Hindlimb muscle (tissue), 1 donor: ENCODE measurements at places on chromosomes 5 and 9. TPM values are rescaled to one million over a fixed set of nuclear protein-coding genes. Genes with fewer than 3 reads are reported as not detected.

- DNase-seq, result no peak
Measured at GRCh38 chr9:14014218-14014617, 299.7 kb downstream of the NFIB start.

DNA sequence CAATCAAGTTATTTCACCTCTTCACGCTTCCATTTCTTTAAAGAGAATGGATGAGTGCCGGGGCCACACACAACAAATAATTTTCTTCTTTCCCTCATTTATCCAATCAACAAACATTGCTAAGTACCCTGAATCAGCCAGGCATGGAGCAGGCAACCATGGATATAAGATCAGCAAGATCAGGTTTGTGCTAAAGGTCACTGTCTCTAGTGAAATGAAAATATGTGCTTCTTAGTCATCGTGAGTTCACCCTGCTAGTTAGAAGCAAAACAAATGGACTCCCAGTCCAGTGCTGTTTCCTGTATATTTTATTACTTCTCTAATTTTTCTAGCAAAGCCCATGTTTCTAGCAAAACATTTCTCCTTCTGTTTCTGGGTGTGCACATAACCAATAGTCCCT, 629.2 kb downstream of the BNC2 start:
- no peak for DNase-seq

GRCh38 chr9:101235105-101235866, 149.5 kb downstream of the BAAT start:
- peak; percentile 9 for DNase-seq

- DNase-seq, result peak; percentile 59
Measured at GRCh38 chr9:22010866-22011625, 1.9 kb upstream of the CDKN2B start.

DNA sequence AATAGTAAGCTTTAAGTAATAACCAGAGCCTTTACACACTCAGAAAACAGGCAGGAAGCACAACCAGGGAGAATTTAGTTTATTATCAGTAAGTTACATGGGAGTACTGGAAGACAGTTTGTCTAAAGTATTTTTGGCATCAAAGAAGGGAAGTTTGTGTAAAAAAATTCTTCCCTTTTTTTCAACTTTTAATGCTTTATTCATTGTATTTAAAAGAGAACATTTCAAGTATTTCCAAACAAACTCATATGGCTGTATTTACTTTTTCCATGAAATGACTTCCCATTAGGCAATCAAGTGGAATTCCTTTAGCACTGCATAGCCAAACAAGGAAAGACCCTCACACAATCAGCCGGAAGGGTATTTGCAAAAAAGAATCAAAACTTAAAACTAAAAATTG, 26.7 kb downstream of the RNF145 start:
- DNase-seq, result no peak

DNA sequence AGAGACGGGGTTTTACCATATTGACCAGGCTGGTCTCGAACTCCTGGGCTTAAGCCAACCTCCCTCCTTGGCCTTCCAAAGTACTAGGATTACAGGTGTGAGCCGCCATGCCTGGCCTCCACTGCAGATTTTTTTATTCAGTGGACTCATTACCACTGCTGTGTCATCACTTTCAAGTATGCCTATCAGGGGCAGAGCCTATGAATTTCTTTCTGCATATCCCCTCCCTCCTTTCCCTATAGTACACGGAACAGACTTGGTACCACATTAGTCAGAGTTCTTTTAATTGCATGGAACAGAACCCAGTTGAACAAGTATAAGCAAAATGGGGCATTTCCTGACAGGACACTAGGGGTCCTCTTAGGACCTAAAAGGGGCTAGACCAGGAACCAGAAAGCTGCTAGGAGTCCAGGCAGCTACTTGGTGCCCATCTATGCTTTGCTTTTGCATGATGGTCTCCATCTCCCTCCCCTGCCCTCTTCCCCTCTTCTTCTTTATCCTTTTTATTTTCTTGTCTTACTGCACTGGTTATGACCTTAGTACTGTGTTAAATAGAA, 5.8 kb downstream of the BSPRY start:
- DNase-seq, result no peak

- DNase-seq, result peak; percentile 8
Measured at GRCh38 chr9:36818242-36818938, 215.7 kb downstream of the PAX5 start.

GRCh38 chr9:76414661-76415060, 20.4 kb upstream of the RFK start:
- no peak for DNase-seq

DNA sequence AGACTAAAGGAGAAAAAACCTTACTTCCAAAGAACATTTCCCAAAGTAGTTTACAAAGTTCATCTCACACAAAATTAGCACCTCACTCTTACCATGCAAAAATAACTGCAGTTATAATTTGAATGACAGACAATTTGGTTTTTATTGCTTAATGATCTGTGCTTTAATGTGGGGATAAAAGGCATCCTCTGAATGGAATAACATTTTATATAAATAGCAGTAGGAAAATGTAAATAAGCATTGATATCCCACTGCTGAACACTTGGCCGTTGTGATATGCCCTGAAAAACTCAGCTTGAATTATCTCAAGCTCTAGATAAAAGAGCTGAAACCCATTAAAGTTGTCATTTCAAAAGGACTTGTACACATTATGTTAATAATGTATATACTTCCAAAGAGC, 93.2 kb downstream of the OSMR start:
- no peak for DNase-seq

DNA sequence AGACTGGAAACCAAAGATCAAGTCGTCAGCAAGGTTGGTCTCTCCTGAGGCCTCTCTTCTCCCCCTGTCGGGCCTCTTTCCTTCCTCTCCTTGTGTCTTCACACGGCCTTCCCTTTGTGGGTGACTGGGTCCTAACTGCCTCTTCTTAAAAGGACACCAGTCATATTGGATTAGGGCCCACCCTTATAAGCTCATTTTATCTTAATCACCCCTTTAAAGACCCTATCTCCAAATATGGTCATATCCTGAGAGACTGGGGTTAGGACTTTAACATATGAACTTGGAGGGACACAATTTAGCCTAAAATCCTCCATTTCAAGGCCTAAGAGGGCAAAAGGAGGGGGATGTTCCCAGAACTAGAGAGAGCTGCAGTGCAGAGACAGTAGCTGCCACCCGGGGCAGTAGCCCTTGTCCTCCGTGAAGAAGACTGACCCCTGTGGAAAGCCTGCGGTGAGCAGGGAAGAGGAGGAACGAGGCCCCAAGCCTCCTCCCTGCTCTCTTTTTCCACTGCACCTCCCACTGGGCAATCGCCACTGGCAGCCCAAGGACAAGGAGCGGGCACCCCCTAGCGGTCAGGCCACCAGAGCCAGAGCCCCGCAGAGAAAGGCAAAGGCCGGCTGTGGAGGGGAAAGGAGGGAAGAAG, 34.9 kb downstream of the CFAP90 start:
- peak; percentile 69 for DNase-seq

DNA sequence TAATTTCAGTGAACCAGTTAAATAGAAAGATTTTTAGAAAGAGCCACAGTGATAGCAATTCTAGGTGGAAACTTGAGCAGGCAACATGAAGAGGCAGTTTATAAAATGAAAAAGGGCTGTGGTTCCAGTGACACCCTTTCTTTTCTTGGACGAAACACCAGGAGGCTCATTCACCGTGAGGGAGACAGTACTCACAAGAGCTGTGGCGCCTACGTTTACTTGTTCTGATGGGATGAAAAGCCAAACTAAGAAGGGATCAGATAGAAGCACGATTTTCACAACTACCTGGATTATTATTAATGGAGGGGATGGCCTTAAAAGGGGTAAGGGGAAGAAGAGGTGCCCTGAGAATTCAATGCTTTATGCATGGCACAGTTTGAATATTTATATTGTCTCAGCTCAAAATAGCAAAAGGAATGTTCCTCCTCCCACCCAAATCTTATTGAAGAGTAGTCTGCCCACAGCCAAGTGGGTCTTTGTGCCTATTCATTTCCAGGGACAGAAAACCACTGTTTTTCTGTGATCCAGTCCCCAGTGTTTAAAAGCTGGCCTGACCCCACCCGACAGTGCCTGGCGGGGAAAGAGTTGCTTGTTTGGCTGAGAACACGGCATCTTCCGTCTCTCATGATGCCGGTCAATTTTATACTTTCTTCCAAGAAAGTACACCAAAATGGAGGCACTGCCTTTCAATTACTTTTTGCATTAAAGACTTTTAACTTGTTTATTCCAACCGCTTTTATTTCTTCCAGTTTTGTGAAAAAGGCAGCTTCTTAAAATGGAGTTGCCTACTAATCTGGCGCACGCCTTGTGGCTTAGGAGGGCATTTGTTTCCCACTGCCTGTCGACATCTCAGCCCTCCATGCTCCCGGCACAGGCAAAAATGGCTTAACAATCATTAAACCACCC, 51.9 kb downstream of the HABP4 start:
- no peak for DNase-seq

DNA sequence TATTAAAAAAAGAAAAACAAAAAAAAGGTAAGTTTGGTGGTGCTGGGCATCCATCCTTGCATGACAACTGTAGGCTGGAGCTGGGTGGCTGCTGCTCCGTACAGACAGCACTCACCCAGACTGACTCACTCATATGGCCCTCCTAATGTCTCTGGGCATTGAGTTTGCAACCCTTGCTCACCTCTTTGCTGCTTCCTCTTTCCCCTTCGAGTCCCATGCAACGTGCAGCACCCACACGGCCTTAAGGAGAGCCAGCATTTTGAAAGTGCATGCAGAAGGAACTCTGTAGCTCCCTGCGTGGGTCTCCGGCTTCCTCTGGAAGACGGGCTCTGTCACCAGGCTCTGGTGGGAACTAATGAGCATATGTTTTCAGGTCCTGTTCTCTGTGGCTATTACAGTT, 60.5 kb upstream of the ENTREP1 start:
- no peak for DNase-seq

- DNase-seq, result no peak
Measured at GRCh38 chr5:33338336-33339110, 102.2 kb upstream of the TARS1 start.

DNA sequence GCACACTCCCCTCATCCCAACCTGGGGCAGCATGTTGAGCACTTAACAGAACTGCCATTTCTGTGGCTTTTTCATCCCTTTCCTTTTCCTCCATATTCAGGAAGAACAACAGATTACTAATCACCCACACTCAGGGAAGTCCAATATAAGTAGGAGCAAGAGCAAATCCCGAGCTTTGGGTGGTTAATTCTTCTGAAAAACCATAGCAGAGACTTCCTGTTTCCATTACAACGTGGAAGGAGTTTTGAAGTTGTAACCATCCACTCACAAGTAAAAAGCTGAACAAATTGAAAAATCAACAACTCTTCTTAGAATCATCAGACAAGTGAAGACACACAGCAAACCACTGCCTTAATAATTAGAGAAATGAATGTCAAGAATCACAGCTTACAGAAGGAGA, 8.2 kb downstream of the CTSL start:
- DNase-seq, result no peak

GRCh38 chr9:91963711-91964240, 13.7 kb upstream of the ROR2 start:
- no peak for DNase-seq

GRCh38 chr5:143968071-143968878, 156.3 kb downstream of the HMHB1 start:
- DNase-seq, result peak; percentile 34

DNA sequence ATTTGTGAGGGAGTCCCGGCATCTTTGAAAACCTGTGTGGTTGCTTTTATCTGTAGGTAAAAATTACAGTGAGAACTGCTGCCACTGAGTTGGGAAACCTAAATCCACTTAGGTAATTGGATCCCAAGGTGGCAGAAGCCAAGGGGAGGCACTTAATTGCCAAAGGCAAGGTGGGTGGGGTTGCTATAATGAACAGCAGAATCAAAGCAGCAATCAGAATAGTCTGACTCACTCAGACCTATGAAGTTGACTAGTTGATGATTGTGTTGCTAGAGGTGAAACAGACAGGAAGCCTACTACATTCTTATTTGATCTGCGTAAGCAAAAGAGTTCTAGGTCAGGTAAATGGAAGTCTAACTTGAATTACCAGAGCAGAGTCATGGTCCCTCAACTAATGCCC, 17.3 kb upstream of the BICD2 start:
- no peak for DNase-seq

GRCh38 chr9:98539954-98540353, 168.8 kb downstream of the GABBR2 start:
- DNase-seq, result no peak

GRCh38 chr9:129889122-129889940, 54.1 kb downstream of the USP20 start:
- no peak for DNase-seq

GRCh38 chr5:37039824-37040223, 163.3 kb downstream of the NIPBL start:
- no peak for DNase-seq

- DNase-seq, result no peak
Measured at GRCh38 chr9:137912671-137913070, 35.1 kb downstream of the CACNA1B start.

GRCh38 chr9:112664531-112664930, 53.4 kb downstream of the INIP start:
- no peak for DNase-seq

GRCh38 chr9:93562157-93562556, 14.2 kb upstream of the PHF2 start:
- no peak for DNase-seq

DNA sequence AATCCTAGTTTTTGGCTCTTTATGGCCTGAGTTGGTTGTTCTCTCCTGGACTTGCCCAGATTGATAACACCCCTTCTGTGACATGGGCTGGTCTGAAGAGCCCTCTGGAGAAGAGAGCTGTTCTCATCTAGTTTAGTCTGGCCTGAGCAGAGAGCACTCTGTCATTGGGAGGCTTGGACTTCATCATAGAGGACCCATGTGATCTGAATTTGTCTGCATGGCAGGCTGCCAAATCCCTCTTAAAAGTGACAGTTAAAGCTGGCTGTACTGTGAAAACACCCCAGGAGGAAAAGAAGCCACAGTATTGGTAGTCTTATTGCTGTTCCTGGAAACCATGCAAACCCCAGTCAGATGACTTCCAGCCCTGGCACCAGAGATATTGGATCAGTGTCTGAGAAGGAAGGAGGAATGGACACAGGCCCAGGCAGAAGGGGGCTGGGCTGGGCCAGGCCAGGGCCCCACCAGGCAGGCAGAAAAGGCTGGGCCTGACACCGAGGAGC, 3.7 kb upstream of the WDR31 start:
- DNase-seq, result peak; percentile 25

- DNase-seq, result no peak
Measured at GRCh38 chr9:75071530-75072122, 16.3 kb downstream of the NMRK1 start.

The HAND1 gene
- polyA plus RNA-seq, result not detected

The MYMK gene
- 82.7 TPM for polyA plus RNA-seq

The LMX1B gene
- polyA plus RNA-seq, result 0.28 TPM

The LCN1 gene
- polyA plus RNA-seq, result not detected

The AHRR gene
- 2.3 TPM for polyA plus RNA-seq

The CCL28 gene
- polyA plus RNA-seq, result 0.17 TPM

The CDKN2AIPNL gene
- 31.4 TPM for polyA plus RNA-seq

The RAB3C gene
- 0.43 TPM for polyA plus RNA-seq

The FSD1L gene
- polyA plus RNA-seq, result 18.1 TPM

The C5 gene
- polyA plus RNA-seq, result 6.0 TPM

The IL11RA gene
- polyA plus RNA-seq, result 96.1 TPM

The CCL21 gene
- polyA plus RNA-seq, result 4.3 TPM

The SCAI gene
- 10.7 TPM for polyA plus RNA-seq

The SEMA5A gene
- polyA plus RNA-seq, result 27.5 TPM

The FGD3 gene
- polyA plus RNA-seq, result 5.5 TPM
